ENCODE measurements at places on chromosomes 2 and 18.

DNA sequence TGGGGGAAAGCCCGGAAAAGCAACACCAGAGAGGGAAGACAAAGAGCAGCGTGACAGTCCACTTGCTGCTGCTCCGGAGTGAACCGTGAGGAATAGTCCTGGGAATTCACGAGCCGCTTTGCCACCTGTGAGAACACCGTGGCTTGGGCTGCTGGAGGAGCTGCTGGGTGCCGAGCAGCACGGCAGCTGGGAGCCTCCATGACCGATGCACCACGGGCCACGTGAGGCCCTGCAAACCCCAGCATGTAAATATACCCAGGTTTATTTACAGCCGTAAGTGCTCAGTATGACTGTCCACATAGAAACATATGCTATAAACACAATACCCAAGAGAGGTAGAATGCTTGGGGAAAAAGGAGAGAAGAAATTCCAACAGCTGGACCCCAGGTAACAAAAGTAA is 65.1 kb downstream of the SMIM21 start:
- DNase-seq, result no peak

GRCh38 chr18:11320986-11321385 is 171.6 kb upstream of the PIEZO2 start:
- DNase-seq, result no peak

DNA sequence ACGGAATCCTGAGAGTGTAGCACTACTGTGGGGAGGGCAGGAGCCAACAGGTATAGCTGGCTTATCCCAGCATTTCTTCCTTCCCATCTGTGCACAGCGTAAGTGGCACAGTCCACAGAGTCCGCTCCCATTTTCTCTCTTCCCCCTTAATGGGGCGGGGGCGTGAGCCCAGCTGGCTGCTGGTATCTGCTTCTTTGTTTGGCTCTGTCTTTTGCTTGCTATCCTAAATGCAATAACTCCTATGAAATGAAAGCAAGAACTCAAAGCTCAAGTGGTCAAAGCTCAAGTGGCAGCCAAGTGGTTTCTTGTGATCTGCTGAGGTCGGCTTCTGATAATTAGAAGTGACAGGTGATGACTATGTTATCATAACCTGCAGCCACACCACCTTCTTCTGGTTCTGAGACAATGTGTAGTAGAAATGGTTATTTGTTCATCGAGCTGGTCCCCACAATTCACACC is 192.7 kb downstream of the PLCL1 start:
- DNase-seq, result no peak

DNA sequence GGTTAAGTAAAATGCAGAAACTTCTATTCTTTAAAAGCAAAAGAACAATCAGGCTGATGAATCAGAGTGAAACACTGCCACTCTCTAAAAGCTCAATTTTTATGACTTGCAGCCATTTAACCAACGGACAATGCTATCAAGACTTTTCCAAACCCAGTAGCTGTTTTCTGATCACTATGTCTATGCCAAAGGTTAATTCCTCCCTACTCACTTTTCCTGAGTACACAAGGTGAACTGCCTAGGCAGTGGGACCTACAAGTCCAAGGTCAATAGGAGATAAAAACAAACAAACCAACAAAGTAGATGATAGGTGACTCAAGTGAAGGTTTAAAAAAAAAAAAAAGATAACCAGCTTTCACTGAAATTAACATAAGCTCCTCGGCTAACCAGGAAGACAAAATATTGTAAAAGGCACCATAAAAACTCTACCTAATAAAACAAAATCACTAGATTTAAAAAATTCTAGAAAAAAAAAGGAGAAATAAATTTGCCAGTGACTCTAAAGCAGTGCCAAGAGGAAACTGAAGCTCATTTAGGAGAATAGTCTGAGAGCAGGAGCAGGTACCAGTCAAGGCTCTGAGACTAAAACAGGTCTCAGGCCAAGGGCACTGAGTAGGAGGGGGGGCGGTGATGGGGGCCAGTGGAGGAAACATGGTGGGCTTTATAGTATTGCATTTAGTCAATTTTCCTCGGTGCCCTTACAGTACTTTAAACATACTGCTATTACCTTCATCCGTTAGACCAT is 134.1 kb upstream of the DLGAP1 start:
- DNase-seq, result no peak

- no peak for DNase-seq
These were observed 130.8 kb upstream of the HDAC4 start for GRCh38 chr2:239531456-239532241.

DNA sequence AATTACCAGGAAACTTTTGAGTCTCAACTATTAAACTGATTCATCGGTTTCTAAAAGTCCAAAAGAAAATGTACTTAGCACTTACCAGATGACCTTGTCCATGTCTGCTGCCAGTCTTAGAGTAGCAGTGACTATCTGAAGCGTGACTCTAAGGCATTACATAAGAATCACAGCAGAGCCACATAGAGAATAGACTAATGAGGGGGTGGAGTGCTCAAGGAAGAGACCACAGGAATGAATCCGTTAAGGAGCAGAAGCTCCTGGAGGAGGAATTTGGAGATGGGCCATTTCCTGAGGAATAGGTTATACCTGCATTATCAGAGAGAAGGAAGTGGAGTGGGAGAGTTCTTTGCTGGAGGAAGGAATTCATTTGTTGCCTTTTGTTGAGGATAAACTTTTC is 116.0 kb downstream of the MAP3K20 start:
- DNase-seq, result no peak

GRCh38 chr18:70337139-70337972 is 48.5 kb downstream of the SOCS6 start:
- DNase-seq, result no peak

DNA sequence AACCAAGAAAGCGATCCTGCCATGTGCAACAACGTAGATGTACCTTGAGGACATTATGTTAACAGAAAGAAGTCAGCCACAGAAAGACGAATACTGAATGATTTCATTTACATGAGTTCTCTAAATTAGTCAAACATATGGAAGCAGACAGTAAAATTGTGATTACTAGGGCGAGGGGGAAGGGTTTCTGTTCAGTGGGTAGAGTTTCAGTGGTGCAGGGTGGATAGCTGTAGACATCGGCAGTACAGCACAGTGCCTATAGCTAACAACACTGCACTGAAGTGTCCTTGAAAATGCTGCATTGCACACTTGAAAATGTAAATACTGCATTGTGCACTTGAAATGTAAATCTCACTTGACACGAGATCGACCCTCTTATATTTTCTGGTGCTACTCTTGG is 275.3 kb downstream of the GALR1 start:
- no peak for DNase-seq

DNA sequence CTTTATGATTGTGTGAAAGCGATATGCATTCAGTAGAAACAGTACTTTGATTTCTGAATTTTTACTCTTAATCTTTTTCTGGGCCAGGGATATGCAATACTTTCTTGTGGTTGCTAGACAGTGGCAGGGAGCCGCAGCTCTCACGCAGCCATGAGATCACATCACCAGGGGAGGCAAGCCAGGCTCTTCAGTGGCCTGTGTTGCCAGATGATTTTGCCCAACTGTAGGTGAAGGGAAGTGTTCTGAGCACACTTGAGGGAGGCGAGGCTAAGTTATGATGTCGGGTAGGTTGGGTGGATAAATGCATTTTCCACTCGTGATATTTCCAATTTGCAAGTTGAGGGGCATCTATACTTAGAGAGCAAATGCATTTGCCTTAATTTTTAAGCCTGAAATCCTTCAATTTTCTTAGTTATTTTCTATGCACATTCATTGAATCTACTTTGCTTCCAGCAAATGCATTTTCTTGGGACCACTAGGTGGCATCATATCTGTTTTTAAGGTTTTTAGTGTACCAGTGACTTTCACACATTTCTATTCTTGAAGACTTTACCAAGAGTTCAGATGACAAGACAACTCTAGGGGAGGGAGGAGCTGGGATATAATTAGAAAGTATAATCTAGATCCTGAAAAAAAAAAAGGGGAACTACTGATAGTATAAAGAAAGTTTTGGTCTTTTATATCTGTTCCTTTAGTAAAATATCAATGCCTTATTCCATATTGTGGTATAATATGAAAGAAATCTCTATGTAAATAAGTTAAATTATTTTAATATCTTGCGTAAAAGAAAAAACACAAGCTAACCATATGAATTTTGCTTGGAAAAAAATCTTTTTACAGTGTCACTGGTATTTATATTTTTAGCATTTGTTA is 643.3 kb downstream of the SOCS6 start:
- DNase-seq, result no peak

DNA sequence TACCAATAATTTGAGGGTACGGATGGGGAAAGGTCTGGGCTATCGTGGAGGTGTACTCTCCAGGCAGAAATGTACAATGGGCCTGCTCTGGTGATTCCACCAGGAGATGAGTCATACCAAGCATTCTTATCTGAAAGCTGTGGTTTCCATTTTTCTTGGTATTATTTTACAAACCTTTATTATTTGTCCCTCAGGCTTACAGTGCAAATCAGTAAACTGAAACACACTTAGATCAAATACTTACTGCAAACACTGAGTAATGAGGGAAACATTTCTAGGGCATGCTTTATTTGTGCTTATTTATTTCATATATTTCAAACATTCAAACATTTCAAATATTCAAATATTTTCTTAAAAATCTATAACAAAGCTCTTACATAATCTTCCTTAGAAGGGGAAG is 319.8 kb downstream of the RND3 start:
- DNase-seq, result no peak

- DNase-seq, result no peak
These were observed 157.3 kb upstream of the CHAC2 start for GRCh38 chr2:53610260-53610659.

- no peak for DNase-seq
These were observed 356.1 kb upstream of the ZC3H15 start for GRCh38 chr2:186129767-186130581.

- no peak for DNase-seq
These were observed 114.8 kb downstream of the BCL11A start for GRCh38 chr2:60438653-60439052.

- DNase-seq, result no peak
These were observed 104.9 kb upstream of the MGAT5 start for GRCh38 chr2:134148843-134149472.

DNA sequence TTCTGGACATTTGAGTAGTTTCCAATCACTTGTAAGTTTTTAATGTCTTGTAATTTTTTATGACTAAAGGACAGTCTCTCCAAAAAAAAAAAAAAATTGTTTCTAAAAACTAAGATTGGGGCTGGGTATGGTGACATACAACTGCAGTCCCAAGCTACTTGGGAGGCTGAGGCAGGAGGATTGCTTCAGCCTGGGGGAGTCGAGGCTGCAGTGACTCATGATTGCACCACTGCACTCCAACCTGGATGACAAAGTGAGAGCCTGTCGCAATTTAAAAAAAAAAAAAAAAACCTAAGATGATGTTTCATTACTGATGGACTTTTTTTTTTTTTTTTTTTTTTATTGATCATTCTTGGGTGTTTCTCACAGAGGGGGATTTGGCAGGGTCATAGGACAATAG is 34.4 kb upstream of the PKDCC start:
- no peak for DNase-seq

GRCh38 chr2:7119132-7119835 is 202.1 kb downstream of the RNF144A start:
- no peak for DNase-seq

DNA sequence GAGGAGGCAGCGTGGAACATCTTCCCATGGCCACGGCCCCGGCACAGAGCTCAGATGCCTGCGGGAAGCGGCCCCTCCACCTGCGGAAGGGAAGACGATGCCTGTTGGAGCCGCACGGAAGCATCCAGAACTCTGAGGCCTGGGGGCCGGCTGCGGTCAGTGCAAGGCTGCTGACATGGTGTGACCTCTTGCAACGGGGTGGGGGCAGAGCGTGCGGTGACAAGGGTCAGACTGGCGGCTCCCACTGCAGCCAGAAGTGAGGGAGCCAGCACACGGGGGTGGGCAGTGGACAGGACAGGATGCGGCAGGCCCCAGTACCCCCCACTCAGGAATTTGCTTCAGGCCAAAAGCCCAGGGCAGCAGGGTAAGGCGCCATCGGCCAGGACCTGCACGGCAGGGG is 48.8 kb downstream of the SLC66A2 start:
- no peak for DNase-seq

GRCh38 chr2:102871707-102872106 is 109.9 kb downstream of the TMEM182 start:
- DNase-seq, result no peak

DNA sequence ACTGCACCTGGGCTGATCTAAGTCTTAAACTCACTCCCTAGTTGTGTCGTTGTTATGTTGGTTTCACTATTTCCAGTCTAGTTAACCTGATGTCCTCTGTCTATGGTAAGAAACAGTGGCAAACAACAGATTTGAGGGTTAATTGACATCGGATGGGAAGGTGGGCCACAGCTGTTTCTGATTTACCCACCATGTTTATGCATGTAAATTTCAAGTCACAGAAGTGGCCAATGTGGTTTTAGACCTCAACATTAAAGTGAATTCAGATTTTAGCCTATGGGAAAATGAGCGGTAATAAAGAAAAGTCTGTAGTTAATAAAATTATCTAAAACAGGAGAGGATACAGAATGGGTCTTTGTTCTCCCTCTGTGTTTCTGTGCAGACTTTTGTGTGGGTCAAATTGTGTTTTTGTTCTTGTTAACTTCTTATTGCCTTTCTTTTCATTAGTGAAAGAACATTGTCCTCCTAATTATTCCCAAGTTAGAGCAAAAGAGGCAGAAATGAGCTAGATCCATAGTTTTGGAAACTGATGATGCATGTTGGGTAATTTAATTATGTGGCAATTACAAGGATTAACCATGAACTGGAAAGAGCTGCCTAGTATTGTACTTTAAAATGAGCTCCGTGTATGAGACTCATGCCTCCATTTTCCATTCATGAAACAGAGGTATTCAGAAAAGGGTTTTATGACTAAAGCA is 83.2 kb downstream of the LAMA3 start:
- DNase-seq, result no peak

DNA sequence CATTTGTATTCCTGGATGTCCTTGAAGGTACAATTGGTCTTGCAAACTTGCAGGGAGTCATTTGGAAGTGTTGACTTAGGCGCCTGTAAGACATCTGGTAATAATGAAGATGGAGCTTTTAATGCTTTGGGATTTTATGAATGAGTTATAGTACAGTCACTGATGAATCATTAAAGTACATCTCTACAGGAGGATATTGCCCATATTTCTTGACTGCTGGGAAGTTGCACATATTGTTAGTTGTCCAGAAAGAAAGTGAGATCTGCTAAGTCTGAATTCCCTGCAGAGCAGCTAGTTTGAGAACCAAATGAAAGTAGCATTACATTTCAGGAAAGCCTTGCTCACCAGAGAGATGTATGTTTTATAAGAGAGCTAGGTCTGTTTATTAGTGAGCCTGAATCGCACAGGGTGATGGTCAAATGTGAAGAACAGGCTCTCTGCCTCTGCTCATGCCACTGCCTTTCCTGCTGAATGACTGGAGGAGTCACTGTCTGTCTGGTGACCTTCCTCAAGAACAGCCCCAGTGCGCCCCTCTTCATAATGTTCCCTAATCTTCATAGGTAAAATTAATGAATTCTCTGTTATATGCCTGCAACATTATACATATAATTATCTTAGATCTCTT is 138.9 kb upstream of the KLHL14 start:
- no peak for DNase-seq

DNA sequence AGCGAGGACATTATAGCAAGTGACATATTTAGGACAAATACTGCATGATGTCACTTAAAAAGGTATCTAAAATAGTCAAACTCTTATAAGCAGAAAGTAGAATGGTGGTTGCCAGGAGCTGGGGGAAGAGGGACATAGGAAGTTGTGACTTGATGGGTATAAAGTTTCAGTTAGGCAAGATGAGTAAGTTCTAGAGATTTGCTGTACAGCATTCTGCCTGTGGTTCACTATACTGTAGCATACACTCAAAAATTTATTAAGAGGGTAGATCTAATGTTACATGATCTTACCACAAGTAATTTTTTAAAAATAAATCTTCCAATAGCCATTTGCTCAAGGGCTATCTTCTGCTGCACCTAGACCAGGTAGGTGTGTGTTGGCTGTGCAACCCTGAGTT is 78.1 kb upstream of the NPAS2 start:
- no peak for DNase-seq

GRCh38 chr18:8626414-8627106 is 17.3 kb downstream of the RAB12 start:
- DNase-seq, result no peak
